ENCODE measurements at places on chromosomes 4 and X.
A peak's percentile ranks its signal among the peaks of the same experiment; 100 is the strongest.

GRCh38 chr4:41874398-41874797, 60.8 kb upstream of the TMEM33 start:
- DNase-seq = no peak

GRCh38 chrX:101210630-101211029, 9.0 kb upstream of the DRP2 start:
- DNase-seq = no peak

GRCh38 chr4:6095023-6095752, 77.0 kb upstream of the C4orf50 start:
- DNase-seq = no peak

DNA sequence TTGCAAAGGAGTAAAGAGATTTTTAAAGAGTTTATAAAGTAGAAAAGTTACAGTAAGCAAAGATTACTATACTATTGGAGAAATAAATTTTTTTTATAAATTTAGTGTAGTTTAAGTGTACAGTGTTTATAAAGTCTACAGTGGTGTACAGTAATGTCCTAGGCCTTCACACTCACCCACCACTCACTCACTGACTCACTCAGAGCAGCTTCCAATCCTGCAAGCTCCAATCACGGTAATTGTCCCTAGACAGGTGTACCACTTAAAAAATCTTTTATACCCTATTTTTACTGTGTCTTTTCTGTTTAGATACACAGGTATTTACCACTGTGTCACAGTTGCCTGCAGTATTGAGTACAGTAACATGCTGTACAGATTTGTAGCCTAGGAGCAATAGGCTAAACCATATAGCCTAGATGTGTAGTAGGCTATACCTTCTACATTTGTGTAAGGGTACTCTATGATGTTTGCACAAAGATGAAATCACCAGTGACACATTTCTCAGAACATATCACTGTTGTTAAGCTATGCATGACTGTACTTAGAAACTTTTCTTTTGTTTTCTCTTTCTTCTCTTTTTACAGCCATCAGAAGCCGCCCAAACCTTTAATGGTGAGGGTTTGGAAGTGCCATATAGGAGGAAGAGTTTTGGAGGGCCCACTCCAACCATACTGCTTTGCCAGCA, 11.8 kb upstream of the SH3RF1 start:
- no peak for DNase-seq

- DNase-seq = no peak
Measured at GRCh38 chr4:108637856-108638255, 12.5 kb upstream of the OSTC start.

DNA sequence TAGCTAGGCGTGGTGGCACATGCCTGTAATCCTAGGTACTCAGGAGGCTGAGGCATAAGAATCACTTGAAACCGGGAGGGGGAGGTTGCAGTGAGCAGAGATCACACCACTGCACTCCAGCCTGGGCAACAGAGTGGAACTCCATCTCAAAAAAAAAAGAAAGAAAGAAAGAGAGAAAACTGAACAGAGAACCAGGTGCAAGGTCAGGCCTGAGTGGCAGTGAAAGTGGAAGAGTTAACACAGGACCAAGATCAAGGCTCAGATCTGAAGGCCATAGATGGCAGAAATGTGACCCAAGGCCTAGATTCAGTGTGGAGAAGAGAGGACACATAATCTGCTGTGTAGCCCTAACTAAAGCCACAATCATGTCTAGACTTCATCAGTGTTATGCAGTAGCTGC, 4.9 kb upstream of the ZNF630 start:
- DNase-seq = no peak

DNA sequence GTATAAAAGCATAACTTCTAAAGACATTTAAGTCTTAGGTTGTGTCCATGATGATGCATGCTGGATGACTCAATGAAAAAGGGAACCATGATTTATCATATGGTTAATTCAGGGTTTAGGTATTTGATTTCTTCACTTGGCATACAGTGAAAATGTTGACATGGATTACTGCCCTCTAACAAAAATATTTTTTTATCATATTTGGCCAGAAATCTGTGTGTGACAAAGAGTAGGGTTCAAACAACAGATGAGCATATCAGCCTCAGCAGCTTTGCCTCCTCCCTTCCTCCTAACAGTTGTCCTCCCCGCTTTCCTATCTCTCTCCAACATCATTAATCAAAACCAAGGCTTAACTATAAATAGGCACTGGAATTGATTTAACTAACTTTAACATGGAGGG, 46.3 kb downstream of the ARHGAP6 start:
- DNase-seq = no peak

DNA sequence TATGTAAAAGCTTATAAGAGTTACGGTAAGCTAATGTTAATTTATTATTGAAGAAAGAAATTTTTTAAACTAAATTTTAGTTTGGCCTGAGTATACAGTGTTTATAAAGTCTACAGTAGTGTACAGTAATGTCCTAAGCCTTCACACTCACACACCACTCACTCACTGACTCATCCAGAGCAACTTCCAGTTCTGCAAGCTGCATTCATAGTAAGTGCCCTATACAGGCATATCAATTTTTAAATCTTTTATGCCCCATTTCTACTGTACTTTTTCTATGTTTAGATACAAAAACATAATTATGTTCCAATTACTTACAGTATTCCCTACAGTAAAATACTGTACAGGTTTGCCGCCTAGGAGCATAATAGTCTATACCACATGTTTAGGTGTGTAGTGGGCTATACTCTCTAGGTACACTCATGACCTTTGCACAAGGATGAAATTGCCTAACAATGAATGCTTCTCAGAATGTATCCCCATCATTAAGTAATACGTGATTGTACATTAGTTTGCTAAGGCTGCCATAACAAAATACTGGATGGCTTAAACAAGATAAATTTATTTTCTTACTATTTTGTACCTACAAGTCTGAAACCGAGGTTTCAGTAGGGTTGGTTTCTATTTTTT, 333.8 kb upstream of the PCDH7 start:
- peak; percentile 4 for DNase-seq

DNA sequence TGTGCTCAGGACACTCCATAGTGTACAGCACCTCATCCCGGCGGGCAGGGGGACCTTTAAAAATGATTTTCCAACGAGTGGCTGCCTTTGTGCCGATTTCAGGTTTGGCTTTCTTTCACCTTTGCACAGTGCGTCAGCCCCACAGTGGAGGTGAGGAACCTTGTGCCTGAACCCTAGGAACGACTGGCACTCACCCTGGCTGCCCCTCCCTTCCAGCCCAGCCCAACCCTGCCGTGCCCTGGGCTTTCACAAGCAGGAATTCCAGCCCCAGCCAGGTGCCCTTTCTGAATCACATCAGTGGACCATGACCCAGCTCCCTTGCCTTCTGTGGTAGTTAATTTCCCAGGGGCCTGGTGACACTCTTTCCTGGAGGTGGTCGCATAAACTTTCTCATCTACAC, 1.3 kb downstream of the TMEM164 start:
- DNase-seq = no peak

- DNase-seq = peak; percentile 18
Measured at GRCh38 chr4:102564399-102565059, 63.4 kb downstream of the NFKB1 start.

DNA sequence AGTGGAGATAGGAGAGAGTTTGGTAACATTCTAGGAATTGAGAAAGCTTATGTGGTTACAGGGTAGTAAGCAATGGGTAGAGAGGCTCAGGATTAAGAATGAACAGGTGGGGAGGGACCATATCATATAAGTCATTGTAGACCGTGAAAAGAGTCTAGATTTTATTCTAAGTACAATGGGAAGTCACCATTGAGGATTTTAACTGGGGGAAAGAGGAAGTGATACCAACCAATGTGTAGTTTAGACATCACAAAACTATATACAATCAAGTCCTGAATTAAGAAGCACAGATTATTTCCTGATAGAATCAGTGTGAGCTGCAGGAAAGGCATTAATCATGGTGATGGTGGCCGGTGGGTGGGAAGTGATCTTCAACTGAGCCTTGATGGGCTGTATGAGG, 178.3 kb upstream of the ZIC3 start:
- no peak for DNase-seq

- no peak for DNase-seq
Measured at GRCh38 chr4:20576861-20577260, 123.4 kb upstream of the PACRGL start.

- DNase-seq = no peak
Measured at GRCh38 chr4:20338841-20339240, 87.1 kb downstream of the SLIT2 start.

- no peak for DNase-seq
Measured at GRCh38 chr4:32196950-32197688, 1477.0 kb downstream of the PCDH7 start.

GRCh38 chrX:103584596-103584995, 719 bp upstream of the TCEAL4 start:
- no peak for DNase-seq

- no peak for DNase-seq
Measured at GRCh38 chr4:140222171-140222570, 68.2 kb upstream of the MAML3 start.

DNA sequence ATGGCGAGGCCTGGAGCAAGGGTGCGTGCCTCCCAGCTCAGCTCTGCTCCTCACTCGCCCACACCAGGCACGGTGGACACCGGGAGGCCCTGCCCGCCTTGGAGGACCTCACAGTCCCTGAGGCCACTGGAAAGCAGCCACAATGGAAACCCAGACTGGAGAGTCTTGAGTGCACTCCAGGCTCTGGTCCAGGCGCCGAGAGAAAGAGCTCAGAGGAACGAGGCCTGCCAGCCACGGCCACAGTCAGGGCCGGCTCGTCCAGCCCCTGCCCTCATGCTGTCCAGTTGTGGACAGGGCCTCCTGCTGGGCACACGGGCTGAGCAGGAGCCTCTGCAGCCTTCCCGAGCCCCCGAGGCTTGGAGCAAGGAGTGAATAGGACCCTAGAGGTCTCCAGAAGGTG, 53.3 kb upstream of the GRPEL1 start:
- no peak for DNase-seq

- no peak for DNase-seq
Measured at GRCh38 chr4:24603343-24603742, 19.0 kb upstream of the DHX15 start.

DNA sequence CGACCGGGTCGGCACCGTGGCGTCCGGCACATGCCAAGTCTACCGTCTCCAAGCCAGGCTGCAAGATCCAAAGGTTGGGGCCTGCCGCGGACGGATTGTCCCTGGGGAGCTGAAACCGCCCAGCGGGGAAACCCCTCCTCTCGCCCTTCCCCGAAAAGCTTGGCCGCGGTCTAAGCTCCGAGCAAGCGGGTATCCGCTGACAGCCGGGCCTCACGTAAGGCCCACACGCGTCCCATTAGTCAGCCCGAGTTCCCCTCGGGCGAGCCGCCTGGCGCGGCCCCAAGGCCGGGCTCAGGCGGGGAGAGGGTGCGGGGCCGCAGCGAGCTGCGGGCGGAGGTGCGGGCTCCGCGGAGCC, 6.8 kb upstream of the BCOR start:
- DNase-seq = no peak

DNA sequence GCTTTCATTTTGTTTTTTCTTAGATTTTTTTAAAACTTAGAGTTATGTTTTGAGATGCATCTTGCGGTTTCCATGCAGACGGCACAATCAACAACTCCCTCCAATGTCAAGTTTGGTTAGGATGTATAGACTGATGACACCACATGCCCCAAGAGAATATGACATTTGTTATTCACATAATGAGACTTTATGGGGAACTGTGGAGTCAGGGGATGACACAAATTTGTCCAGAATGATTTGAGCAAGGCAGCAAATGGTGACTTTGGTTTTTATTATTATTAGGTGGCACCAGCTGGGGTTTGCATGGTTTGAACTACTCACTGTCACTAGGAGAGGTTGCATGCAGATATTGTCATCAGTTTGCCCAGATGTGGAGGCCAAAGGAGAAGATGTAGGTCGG, 461.8 kb upstream of the PRKX start:
- no peak for DNase-seq

- DNase-seq = no peak
Measured at GRCh38 chr4:1412376-1413203, 6.3 kb upstream of the NKX1-1 start.

DNA sequence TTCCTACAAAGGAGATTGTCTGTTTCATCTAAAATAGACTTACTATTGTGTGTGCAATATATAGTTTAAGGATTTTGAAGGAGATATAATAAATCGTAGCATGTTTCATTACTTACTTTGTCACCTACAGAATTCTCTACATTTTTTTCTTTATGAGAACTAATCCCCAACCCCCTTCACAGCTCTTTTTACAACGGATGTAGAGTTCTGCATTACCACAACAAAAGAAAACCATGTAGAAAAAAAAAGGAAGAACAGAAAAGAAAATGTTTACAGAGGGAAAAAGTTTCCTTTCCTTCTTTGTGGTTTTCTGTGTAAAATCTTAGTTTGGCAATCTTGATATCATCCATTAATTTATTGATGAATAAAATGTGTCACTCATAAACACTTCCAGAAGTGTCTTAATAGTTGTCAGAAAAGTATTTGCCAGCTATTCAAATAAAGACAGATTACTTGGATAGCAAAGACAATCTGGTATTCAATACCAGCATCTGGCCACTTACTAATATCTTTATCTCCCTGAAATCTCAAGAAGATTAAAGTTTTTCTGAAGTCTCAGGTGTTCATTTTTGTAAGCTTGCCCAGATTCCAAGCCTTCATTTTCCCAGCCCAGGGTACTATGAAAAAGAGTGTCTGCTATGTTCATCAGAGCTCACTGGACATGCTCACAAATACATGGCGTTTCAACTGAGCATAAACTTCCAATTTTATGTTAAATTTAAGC, 806.8 kb downstream of the PCDH19 start:
- no peak for DNase-seq

- no peak for DNase-seq
Measured at GRCh38 chr4:177204126-177204525, 105.5 kb upstream of the NEIL3 start.

- DNase-seq = peak; percentile 8
Measured at GRCh38 chr4:177339477-177340374, 30.1 kb downstream of the NEIL3 start.

- no peak for DNase-seq
Measured at GRCh38 chrX:151711154-151711553, 4.7 kb upstream of the FATE1 start.

DNA sequence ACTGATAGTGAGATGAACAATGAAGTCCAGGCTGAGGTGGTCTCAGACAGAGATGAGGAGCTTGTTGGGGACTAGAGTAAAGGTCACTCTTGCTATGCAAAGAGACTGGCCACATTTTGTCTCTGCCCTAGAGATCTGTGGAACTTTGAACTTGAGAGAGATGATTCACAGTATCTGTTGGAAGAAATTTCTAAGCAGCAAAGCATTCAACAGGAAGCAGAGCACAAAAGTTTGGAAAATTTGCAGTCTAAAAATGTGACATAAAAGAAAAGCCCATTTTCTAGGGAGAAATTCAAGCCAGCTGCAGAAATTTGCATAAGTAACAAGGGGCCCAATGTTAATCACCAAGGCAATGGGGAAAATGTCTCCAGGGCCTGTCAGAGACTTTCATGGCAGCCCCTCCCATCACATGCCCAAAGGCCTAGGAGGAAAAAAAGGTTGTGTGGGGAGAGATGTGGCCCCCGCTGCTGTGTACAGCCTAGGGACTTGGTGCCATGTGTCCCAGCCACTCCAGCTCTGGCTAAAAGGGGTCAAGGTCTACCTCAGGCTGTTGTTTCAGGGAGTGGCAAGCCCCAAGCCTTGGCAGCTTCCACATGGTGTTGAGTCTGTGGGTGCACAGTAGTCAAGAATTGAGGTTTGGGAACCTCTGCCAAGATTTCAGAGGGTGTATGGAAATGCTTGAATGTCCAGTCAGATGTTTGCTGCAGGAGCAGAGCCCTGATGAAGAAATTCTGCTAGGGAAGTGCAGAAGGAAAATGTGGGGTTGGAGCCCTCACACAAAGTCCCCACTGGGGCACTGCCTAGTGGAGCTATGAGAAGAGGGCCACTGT, 262.8 kb downstream of the DKK2 start:
- DNase-seq = no peak

GRCh38 chr4:173490817-173491528, 39.1 kb downstream of the HAND2 start:
- peak; percentile 26 for DNase-seq

All from AG04450 (cell line).